ENCODE measurements at places on chromosomes 7 and 10. TPM values are rescaled to one million over a fixed set of nuclear protein-coding genes. Genes with fewer than 3 reads are reported as not detected.

- H3K4me3 ChIP-seq: no peak overlapping the region
- no peaks in the 10 kb centered on the region for H3K4me1 ChIP-seq
- no peak overlapping the region for H3K27ac ChIP-seq
- no peaks in the 10 kb centered on the region for H3K27me3 ChIP-seq
These were observed 85.1 kb upstream of the GTF2I start for GRCh38 chr7:74572301-74572979.

GRCh38 chr7:108455998-108456677, at the start of gene NRCAM:
Gene NRCAM (minus strand): TSS chr7:108456436. CDS start chr7:108240064, 216,372 bp downstream.
- H3K4me1 ChIP-seq: peaks cover 31% of the 10 kb centered on the region
- H3K27ac ChIP-seq: peak within 1 kb of the TSS; percentile 28
- peak; percentile 92 for DNase-seq
- H3K4me3 ChIP-seq: peak within 1 kb of the TSS; percentile 54

DNA sequence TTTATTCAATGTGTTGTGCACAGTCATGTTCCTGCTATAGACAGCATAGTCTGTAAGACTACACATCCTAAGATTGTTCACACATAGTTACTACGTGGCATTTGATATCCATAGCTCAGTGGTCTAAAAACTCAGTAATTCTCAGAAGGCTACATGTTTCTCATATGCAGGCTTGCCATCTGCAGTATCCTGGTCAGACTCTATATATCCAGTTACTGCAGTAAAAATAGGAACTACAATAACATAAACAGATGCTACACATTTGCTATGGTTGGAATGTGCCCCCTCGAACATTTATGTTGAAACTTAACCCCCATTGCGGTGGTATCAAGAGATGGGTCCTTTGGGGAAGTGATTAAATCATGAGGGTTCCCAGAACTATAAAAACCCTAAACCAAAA, 1377.8 kb upstream of the LRRTM3 start:
- no peaks in the 10 kb centered on the region for H3K36me3 ChIP-seq
- no peaks in the 10 kb centered on the region for H3K4me1 ChIP-seq

NXPH1 gene
- total RNA-seq: 0.37 TPM

- H3K36me3 ChIP-seq: no peaks in the 10 kb centered on the region
- no peaks in the 10 kb centered on the region for H3K4me1 ChIP-seq
- no peak overlapping the region for H3K4me3 ChIP-seq
These were observed 4.9 kb upstream of the TCAF1 start for GRCh38 chr7:143906895-143907294.

- DNase-seq: no peak
- H3K27me3 ChIP-seq: no peaks in the 10 kb centered on the region
- no peaks in the 10 kb centered on the region for H3K4me1 ChIP-seq
- no peaks in the 10 kb centered on the region for H3K36me3 ChIP-seq
These were observed 80.3 kb upstream of the SCIN start for GRCh38 chr7:12490107-12490688.

Data from stomach (tissue), 19 donors.